ENCODE measurements at places on chromosomes 12 and 14.
A peak's percentile ranks its signal among the peaks of the same experiment; 100 is the strongest.

DNA sequence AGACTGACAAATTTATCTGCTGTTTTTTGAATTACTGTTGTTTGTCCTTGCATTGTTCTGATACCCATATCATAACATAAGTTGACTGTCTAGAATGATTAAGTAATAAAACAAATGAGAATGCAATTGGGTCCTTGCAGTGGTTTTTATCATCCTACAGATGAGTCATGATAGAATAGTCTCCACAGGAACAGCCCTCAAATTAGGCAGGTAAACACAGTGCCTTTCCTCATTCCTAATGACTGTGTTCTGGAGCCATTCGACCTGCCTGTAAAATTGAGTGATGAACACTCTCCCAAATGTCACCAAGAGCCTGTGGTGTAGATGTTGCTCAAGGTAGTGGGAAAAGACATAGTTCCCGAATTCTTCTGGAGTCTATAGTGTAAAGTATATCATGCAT is 12.3 kb downstream of the NKX2-8 start:
- DNase-seq = no peak

GRCh38 chr14:90567991-90568390 is 171.2 kb downstream of the CALM1 start:
- no peak for DNase-seq

GRCh38 chr12:4272424-4273272 is 914 bp upstream of the CCND2 start:
- no peak for DNase-seq

- no peak for DNase-seq
Observed at GRCh38 chr12:48764521-48764920, 24.4 kb downstream of the ADCY6 start.

- DNase-seq = no peak
Observed at GRCh38 chr12:11805680-11806079, 156.2 kb downstream of the ETV6 start.

GRCh38 chr12:12645485-12645884 is 33.8 kb downstream of the CREBL2 start:
- DNase-seq = peak; percentile 9

DNA sequence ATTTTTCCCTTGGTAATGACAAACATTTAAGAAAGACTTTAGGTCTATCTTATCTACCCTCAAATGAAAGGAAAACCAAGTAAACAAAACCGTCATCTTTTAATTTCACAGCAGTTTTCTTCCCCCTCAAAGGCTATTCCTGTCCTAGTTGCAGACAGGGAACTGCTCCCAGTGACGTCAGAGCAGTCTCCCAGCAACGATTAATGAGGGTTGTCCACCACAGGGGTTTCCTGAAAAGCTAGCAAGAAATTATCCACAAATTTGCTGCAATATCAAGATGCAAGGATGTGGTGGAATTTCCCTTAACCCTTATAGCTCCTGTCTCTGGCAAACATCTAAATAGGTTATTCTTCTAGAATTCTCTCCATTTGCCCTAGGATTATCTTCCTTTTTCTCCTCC is 89.1 kb upstream of the STAC3 start:
- peak; percentile 54 for DNase-seq

GRCh38 chr12:57455374-57456144 is 452 bp downstream of the INHBE start:
- DNase-seq = no peak

- DNase-seq = no peak
Observed at GRCh38 chr12:15525441-15525840, 203.1 kb downstream of the PTPRO start.

DNA sequence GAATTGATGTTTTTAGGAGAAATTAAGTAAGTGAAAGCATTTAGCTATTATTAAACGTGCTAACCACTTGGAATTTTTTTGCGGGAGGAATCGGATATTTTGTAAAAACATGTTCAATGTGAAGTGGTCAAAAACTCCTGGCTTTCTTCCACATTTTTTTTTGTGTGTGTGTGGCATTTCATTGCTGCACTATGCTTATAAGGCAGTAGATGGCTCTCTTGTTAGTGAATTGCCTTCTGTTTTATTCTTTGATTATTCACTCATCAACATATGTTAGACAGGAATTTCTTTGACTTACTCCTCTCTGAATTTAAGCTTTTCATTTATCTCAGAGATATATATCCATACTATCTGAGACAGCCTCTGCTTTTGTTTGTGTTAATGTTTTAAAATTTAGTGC is 71.3 kb downstream of the DERA start:
- no peak for DNase-seq

GRCh38 chr12:114403011-114403689 is 2.8 kb downstream of the TBX5 start:
- DNase-seq = no peak

DNA sequence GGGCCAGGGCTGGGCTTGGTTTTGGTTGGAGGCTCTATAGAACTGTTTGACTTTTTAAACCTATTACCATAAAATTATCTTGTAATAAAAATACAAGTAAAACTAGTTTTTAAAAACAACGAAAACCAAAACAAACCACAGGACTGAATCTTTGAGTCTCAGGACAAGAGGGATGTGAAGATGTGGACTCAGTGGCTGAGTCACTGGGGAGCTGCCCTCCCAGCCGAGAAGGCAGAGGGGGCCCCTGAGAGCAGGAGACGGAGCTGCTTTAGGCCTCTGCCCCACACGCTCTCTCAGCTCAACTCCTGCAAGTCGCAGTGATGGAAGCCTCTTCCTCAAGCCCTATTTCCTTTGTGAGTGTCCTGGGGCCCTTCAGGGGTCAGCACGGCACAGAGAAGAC is 59.0 kb downstream of the CDC42BPB start:
- no peak for DNase-seq

DNA sequence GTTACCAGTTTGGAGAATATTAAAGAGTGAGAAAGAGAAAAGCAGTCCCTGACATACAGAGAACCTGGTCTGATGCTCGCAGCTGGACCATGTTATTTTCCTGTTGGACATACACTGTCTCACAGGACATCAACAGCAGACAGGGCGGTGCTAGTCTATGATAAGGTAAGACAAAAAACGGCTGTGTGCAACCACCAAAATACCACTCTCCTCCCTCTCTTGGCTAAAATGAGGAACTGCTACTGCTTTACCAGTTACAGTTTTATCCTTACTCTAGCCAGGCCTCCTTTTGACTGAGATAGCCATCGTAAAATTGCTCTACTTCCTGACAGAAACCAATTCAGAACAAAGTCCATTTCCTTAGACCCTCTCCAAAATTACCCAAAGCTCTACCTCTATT is 47.0 kb upstream of the ERGIC2 start:
- DNase-seq = no peak

- no peak for DNase-seq
Observed at GRCh38 chr12:22447223-22447622, 97.1 kb downstream of the C2CD5 start.

GRCh38 chr14:56528927-56529326 is 50.7 kb upstream of the TMEM260 start:
- DNase-seq = no peak

DNA sequence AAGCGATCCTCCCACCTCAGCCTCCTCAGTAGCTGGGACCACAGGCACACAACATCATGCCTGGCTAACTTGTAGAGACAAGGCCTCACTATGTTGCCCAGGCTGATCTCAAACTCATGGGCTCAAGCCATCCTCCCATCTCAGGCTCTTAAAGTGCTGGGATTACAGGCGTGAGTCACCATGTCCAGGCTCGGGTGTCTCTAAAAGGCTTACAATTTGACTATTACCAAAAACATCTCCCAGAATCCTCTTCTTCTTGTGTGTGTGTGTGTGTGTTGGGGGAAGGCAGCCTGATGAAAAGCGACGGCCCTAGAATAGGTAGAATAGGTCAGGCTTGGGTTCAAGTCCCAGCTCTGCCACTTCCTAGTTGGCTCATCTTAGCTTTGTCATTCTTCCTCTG is 16.8 kb downstream of the MSI1 start:
- DNase-seq = peak; percentile 48

DNA sequence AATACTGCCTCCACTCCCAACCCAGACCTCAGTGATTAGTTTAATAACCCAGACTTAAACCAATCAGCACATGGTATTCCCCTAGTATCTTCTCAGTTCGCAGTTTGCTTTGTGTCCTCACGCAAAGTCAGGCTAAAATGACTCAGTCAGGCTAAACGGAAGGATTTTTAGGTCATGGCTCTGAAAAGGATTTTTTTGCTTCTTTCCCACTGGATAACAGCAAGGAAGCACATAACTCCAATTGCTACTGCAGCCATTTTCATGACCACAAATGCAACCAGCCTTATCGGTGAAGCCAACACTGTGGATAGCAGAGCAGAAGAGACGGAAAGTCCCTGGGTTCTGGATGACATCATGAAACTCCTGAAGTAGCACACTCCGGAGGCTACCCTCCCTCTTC is 67.7 kb downstream of the ZC3H14 start:
- DNase-seq = peak; percentile 57

- DNase-seq = no peak
Observed at GRCh38 chr12:121443911-121444841, 44.3 kb downstream of the RNF34 start.

GRCh38 chr14:72097173-72097783 is 165.0 kb downstream of the RGS6 start:
- DNase-seq = no peak

DNA sequence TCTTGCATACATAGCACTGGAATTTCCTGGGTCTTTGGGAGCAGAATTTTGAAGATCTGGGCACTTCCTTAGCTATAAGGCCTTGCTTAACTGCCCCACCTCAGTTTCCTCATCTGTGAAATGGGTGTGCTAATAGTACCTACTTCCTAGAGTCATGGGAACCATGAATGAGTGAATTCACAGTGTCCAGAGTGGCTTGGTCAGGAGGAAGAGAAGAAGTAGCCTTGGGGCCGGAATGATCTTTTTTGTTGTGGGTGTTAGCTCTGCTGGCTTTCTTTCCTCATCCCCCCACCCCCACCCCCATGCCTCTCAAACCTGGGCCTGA is 2.4 kb downstream of the SH2B3 start:
- no peak for DNase-seq

DNA sequence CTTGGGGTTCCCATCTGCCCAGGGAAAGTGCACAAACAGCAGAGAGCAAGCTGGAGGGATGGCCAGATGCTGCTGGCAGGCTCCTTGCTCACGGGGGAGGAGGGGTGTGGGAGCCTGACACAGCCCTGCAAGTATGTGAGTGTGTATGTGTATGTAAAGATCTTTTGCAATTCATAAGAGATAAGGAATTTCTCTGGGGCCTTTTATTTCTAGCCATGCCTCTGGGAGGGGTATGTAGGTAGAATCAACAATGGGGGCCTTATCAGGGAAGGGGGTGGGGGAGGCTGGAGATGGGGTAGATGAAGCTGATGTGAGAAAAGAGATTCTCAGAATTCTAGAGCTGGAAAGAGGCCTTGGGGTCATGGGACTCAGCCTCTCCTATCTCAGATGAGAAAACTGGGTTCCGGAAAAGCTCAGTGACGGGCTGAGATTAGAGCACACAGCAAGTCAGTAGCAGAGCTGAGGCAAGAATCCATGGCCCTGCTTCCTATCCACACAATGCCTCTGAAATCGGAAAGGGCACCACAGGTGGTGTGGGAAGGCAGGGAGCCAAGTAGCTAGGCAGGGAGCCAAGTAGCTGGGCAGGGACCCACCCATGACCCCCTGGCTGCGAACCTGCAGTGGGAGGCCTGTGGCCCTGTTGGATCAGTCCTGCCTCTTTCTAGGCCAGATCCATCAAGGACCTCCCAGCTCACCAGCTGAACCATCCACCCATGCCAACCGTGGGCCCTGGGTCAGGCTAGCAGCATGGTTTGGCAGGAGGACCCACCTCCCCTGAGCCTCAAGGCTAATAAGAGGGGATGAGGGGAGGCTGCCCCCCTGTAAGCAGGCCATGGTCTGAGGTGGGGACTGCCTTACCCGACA is 54.7 kb downstream of the PLEKHG3 start:
- DNase-seq = peak; percentile 54

DNA sequence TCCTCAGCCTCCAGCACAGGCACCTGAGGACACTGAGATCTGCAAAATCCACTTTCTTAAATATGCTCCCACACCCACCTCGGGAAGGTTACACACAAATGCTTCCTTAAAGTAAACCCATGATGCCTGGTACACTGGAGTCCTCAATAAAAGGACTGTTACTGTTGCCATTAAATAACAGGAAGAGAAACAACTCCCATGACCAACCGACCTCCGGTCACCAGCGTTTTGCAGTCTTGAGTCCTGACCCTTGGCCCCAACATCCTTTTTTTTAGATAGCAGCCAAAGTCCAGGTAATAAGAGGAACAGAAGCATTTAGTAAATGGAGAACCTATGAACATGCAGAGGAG is 42.4 kb downstream of the ITPK1 start:
- DNase-seq = no peak

DNA sequence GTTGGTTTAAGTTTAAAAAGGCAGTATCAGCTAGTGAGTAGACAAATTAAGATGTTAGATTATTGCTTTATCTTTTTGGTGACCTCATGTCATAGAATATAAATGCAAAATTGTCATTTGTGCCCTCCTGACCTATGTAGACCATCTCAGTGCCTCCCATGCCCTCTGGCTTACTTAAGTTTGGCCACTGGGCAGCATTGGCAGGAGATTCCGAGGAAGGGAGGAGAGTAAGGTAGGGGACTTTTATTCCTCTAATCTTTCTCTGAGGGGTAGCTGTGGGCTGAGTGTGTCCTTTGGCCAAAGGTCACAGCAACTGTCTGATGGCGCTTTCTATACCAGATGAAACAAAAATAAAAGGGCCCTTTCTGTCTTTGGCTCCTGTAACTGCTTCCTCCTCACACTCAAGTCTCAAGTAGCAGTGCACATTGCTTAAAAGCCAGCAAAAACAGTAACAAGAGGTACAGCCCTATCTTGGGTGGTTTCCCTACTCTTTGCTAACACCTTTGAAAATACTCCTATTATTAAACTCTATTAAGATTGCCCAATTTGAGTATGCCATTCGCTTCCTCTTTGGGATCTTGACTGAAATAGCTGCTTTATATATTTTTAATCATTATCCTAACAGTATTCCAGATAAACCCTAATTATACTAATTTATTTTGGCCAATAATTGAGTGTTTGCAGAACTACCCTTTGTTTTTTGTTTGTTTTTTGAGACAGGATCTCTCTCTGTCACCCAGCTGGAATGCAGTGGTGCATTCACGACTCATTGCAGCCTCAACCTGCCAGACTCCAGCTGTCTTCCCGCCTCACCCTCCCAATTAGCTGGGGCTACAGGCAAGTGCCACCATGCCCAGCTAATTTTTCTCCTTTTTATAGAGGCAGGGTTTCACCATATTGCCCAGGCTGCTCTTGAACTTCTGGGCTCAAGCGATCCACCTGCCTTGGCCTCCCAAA is 56.5 kb upstream of the KCNH3 start:
- no peak for DNase-seq

All from stromal cell of bone marrow (primary cell).